ENCODE measurements at places on chromosomes 7 and 10.

DNA sequence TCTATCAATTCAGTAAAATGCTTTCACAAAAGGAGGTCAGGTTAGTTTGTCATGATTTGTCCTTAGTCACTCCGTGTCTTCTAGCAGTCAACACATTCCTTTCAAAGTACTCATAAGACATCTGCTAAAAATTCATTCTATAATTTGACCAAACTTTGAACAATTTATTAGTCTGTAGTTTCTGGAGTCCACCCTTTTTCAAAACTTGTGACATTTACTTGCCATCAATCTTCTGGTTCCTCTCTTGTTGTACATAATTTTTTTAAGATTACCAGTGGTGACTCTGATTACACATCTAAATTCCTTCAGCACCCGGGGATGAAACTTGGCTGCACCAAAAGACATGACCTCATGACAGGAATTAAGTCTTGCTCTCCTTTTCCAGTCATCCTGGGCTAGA lies 130.1 kb downstream of the NEBL start:
- no peak for DNase-seq

DNA sequence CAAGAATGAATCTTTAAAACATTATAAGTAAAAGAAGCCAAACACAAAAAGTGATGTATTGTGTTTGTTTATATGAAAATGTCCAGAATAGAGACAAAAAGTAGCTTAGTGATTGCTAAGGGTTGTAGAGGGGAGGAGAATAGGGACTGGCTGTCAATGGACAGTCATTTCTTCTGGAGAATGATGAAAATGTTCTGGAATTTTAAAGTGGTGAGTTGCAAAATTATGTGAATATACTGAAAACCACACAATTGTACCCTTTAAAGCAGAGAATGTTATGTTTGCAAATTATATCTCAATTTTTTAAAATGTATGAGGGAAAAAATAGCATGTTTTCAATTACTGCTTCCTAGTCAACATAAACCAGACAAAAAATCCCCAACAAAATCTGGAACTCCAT lies 174.2 kb downstream of the KMT2E start:
- DNase-seq = no peak

DNA sequence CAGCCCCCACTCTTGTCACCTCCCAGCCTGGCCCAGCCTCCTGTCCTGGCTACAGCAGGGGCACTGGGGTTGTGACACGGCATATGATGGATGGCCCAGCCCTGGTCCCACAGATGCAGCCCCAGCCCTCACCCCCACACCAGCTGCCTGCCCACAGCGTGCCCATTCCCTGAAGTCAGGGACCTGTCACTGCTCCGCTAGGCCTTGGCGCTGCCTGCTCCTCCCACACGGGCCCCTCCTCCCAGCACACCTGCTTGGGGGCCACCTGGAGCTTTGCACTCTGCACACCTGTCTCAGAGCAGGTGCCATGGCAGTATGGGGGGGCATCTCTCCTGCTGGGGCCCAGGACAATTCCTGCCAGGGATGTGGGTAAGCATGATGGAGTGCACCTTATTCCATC lies 3.5 kb downstream of the GCK start:
- no peak for DNase-seq

GRCh38 chr10:2252096-2252495 lies 514.8 kb upstream of the ADARB2 start:
- DNase-seq = no peak

- DNase-seq = no peak
These were observed 35.9 kb downstream of the ACSM6 start for GRCh38 chr10:95229724-95230627.

GRCh38 chr7:10473569-10473968 lies 500.1 kb upstream of the PHF14 start:
- DNase-seq = no peak

- no peak for DNase-seq
These were observed 181.8 kb downstream of the KIAA1217 start for GRCh38 chr10:24390746-24391145.

- DNase-seq = no peak
These were observed 38.8 kb upstream of the SEPTIN7 start for GRCh38 chr7:35761871-35762677.

DNA sequence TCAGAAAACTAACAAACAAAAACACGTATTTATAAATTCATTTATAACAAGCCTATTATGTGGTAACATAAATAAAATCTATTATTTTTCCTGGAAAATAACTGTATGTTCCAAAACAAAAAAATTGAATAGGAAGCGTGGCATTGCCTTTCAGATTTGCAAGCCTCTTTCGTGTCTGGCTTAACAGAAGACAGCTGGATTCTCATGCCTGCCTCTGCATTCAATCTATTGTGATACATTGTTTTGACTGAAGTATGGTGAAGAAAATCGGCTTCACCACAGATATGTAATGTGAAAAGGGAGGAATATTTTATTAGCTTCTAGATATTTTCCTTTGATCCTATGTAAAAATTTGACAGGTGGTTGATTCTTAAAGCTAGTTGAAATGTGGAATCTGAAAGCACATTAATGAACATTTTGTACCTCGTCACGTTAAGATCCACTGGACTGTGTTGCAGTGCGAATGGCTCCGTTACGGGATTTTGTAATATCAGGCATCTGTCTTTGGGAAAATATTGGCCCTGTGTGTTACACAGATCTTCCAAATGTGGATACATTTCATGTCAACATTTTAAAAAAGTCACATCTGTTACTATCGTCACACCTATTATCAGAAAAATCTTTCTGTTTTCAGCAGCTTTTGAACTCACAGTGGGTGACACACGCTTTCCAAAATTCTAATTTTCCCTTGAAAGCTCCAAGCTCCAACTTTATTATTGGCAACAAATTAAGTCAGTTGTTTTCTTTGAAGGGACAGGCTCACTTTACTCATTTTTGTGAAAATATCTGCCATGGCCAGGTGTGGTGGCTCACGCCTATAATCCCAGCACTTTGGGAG lies 26.2 kb downstream of the PALD1 start:
- DNase-seq = no peak

DNA sequence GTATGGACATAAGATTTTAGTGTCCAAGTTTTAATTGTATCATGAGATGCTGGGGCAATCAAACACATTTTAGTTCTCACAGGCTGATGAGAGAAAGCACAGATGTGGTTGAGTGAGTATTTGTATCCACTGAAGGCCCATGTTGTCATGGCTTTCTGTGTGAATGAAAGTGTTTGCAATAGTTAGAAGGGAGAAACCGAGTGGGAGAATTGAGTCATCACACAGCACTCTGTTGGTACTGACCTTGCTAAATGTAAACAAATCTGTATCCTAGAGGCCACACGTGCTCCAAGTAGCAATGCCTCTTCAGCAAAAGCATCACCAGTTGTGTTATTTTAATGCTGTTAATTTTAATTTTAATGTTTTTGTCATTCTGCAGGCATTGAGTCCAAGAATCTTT lies 121.2 kb downstream of the EMX2 start:
- no peak for DNase-seq

DNA sequence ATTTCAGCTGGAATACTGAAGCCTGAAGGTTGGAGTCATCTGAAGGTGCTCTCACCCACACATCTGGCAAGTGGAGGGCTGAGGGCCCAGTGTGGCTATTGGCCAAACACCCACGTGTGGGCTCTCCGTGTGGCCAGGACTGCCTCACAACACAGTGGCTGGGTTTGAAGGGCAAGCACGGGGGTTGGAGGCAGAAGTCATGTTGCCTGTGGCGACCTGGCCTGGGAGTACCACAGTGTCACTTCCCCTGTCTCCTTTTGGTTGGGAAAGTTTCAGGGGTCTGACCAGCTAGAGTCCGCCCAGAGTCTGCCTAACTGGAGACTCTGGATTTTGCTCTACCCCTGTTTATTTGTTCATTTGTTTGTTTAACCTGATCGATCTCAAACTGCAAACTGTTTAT lies 169.5 kb downstream of the DNAJB6 start:
- DNase-seq = no peak

DNA sequence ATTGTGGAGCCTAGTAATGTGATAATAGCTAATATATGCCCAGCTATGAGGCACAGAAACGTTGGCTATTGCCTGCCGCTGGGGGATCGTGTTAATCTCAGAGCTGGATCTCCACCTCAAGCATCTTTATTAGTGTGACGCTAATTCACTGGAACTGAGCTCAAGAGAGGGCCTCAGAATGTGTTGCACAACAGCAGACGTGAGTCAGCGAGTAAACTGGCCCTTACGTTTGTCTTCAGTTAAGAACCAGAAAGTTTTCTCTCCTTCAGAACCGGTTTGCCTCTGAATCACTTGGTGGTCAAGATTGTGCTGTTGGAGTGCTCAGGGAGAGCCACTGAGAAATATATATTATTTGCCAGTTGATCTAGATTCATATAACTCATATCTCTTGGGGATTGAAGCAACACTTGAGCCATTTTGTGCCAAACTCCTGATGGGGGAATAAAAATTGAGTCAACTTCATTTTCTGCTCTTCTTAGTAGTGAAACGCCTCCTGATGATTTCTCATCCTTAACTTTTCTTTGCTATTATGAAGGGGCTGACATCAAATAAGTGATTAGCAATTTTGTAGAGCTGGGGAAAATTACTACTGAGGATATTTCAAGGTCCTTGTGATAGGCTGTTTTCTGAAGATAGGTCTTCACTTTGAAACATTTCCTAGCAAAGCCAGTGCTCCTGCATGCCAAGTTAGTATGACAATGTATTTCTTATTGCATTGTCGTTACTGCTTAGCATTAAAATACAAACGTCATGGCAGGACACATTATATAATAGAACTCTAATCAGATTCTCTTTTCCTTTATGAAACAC lies 22.3 kb downstream of the BZW2 start:
- no peak for DNase-seq

DNA sequence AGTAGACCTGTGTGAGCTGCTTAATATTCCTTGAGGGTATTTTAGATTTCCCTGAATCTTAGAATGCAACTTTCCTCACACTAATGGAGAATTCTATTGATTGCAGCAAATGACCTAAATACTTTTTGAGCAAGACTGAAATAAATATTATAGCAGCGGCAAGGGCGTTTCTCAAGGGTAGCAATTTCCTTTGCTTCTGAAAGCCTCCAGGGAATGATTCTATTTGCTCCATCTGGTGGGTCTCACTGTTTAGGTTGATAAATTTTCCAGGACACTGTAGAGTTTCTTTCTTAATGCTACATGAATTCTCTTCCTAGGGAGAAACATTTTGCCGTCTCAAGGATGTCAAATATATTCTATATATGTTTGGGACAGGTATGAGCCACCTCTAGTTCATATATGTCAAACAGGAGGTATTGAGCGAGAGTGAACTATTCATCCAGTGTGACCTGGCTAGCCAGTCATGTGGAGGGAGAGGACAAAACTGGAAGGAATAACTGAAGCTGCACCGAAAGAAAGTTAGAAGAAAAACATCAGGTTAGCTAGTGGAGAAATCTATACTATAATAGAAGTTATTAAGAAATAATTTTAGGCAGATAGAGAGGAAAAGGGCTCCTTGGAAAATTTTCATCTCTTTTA lies 57.9 kb upstream of the FZD8 start:
- no peak for DNase-seq

GRCh38 chr10:82572744-82573143 lies 697.8 kb downstream of the NRG3 start:
- DNase-seq = no peak

GRCh38 chr10:117458571-117458970 lies 83.3 kb upstream of the PDZD8 start:
- no peak for DNase-seq

DNA sequence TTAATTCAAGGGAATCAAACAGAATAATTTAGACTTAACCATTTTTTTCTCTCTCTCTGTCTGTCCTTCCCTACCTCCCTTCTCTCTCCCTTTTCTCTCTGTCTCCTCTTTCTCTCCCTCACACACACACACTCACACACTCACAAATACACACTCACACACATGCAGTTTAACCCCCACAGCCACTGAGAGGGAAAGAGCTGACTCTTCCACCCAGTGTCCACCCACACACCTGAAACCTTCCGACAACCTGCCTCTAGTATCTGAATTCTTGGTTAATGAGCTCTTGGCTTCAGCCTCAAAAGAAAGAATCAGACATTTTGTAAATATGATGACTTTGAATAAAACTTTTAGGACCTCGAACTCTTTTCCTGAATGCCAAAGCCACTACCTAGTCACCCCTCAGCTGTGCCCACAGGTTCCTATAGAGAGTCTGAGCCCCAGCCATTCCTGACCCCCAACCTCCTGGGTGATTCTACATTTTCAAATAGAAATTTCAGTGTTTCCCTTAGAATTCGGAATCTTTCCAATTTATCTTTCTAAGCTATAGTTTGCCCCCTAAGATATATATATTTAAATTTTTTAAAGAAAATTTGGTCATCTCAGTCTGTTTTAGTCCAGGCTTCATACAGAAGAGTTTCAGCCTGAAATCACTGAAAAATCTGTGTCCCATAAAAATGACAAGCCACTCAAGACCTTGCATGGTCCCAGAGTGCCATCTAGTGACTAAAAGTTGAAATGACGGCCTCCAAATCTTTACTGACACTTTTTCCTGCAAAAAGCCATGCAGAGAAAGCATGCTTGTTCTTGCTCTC lies 202.8 kb downstream of the IPMK start:
- no peak for DNase-seq

DNA sequence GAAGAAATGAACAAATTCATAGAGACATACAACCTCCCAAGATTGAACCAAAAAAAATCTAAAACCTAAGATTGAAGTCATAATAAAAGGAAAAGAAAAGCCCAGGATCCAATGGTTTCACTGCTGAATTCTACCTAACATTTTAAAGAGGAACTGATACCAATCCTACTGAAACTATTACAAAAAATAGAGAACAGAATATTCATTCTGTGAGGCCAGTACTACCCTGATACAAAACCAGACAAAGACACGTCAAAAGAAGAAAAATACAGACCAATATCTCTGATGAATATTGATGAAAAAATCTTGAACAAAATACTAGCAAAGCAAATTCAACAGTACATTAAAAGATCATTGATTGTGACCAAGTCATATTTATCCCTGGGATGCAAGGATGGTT lies 128.5 kb upstream of the STEAP1 start:
- no peak for DNase-seq

DNA sequence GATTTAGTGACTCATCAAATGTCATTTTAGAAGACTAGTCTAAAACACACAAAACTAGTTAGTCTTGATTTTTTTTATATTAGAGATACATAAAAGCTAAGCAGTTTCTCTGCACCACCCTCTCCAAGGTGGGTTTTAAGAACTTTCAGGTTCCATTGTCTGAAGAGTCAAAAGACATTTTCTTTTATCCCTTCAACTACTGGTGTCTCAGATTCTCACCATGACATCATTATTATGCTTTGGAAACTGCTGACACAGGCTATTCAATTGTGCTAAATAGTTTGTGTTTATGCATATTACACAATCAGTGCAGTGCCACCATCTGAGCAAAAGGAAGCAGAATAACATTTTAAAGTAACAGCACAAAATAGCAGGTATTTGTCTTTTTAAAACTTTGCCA lies 52.2 kb downstream of the IGF2BP3 start:
- DNase-seq = no peak

DNA sequence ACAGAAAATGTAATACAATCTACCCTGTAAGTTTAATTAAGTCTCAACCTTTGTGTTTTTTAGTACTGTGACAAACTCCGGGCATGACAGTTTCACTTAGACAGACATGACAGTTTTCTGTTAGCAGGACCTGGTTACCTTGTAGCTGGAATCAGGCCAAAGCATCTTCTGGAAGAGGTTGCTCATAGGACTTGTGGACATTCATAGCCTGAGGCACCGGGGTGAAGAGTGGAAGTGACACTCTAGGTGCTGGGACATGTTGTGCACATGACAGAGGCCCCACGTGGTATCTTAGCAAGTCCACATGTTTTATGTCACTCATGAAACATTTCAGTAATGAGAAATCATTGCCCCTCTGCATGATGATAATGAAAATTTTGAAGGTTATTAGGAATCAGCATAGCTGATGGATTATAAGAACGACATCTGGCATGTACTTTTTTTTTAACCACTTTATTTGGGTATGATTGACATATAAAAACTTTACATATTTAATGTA lies 441.4 kb downstream of the CNTNAP2 start:
- DNase-seq = no peak
